Memory B cell (primary cell): ENCODE measurements at places on chromosomes 3 and 15.

DNA sequence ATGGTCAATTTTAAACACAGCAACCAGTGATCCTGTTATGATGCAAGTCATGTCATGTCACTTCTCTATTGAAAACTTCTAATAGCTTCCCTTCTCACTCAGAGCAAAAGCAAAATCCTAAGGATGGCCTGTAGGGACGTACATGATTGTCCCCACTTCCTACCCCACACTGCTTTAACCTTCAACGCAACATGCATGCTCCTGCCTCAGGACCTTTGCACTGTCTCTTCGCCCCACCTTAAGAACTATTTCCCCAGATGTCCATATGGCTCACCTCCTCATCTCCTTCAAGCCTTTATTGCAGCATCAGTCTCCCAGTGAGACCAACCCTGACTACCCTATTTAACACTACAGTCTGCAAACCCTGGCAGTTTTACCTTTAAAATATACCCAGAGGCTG, 214.1 kb upstream of the CHRM5 start:
- DNase-seq, result no peak

- no peak for DNase-seq
Measured at GRCh38 chr3:94362393-94362792, 299.5 kb downstream of the NSUN3 start.

DNA sequence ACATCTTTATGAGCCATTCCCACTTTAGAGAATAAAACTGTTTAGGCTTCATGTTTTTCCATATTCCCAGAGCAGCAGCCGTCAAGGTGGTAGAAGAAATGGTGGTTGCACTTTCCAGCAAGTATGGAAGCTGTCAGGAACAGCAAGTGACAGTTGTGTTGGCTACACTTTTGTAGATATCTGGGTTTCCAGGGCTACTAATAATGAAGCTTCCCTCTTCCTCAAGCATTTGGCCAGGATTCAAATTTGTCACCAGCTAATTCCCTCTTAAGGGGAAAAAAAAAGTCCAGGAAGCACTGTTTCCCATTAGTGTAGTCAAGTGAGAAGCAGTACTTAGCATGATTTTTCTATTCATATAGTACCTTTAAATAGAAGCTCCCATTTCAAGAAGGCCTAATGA, 252.8 kb downstream of the IGSF11 start:
- no peak for DNase-seq

- no peak for DNase-seq
Measured at GRCh38 chr3:180802837-180803236, 109.6 kb upstream of the FXR1 start.

GRCh38 chr3:113660458-113660857, 36.0 kb downstream of the USF3 start:
- DNase-seq, result no peak

DNA sequence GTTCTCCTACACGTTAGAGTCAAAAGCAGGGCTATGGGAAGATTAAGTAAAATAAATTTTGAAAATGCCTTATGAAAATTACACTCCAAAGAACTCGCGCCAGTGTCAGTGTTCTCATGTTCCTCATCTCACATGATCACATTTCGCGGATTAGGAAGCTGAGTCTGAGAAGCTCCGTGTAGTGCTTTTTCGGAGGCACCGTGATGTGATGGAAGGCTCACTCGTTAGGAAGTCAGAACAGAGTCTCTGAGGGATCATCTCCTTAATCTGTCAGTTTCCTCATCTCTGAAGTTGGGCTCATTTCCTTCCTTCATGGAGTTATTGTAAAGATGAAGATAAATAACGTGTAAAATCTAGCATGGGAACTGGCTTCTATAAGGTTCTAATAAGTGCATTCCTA, 3.2 kb downstream of the ADIPOQ start:
- no peak for DNase-seq

GRCh38 chr15:74123131-74123429, 7.3 kb upstream of the ISLR2 start:
- DNase-seq, result no peak

DNA sequence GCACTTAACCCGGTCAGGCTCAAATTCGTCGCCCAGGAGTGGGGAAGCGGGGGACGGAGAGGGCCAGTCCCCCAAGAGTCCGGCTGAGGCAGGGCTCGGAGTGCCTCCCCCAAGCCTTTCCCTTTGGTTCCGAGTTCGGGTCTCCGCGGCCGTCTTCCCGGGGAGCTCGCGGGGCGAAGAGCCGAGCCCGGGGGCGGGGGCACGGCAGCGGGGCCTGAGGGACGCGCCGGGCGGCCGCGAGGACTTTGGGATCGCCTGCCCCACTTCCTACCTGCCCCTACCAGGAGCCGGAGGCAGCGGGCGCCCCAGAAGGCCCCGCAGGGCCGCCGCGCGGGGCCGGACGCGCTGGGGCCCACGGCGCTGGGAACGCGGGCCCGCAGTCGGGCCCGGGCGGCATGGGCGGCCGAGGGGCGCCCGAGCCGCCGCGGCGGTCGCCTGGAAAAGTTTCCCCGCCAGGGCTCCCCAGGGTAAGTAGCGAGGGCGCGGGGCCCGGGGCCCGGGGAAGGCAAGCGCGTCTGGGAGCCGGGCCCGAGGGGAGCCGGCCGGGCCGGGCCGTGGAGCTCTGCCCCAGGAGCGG, 2.8 kb downstream of the FURIN start:
- no peak for DNase-seq

DNA sequence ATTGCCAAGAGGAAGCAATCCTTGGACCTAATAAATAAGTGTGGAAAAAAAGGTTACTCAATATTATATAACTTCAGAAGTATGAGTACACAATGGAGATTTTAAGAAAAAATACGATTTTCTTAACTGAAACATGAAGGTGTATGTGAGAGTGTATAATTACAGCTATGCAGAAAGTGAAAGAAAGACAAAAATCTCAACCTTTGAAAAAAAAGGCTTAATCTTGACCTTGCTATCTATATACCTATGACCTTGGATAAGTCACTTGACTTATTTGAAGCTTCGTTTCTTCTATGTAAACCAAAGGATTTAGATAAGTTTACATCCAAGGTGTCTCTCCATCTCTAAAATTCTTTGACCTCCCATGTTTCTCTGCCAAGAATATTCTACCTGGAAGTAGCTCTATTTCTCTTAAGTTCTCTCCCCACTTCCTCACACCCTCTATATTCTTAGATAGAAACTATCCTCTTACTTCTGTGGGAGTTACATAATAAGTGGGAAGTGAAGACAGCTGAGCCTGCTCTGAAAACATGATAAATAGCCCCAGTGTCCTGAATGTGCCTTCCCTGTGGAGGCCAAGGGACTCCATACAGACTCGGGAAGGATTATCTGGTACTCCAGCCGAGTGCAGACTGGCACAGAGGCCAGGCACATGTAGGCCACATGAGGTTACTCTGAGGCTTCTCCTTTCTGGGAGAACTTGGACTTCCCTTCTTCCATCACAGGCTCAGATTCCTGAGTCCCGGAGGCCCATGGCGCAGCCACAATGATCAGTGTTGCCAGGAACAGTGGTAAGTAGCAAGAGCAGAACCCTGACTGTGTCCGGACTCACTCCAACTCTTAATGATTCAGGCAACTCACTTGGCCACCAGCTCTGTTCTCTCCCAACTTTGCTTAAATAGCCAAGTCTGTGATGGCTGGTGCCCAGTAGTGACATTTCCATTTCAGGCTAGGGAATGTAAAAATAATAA, 166.8 kb upstream of the COL8A1 start:
- no peak for DNase-seq

- no peak for DNase-seq
Measured at GRCh38 chr15:99347574-99347973, 96.3 kb downstream of the LRRC28 start.

- DNase-seq, result no peak
Measured at GRCh38 chr3:18097989-18098388, 327.1 kb downstream of the SATB1 start.

- no peak for DNase-seq
Measured at GRCh38 chr3:124084022-124084881, 92.3 kb upstream of the ROPN1 start.

DNA sequence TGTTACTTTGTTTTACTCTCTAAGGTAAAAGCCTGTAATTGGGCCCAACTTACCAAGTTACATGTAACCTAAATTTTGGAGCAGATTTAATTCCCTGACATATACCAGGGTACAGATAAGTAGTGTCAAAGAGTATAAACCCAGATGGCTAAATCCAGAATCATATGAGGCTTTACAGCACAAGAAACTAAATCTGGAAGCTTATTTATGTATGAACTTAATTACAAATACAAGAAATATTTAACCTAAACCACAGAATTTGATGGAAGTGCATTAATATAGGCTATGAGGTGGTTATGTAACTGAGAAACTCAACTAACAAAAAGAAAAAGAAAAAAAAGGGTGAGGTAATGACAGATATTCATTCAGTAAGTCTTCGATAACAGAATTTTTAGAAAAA, 930.2 kb upstream of the ALCAM start:
- no peak for DNase-seq
